NCI-H2107 (cell line): ENCODE measurements at places on chromosomes 7 and 10.

DNA sequence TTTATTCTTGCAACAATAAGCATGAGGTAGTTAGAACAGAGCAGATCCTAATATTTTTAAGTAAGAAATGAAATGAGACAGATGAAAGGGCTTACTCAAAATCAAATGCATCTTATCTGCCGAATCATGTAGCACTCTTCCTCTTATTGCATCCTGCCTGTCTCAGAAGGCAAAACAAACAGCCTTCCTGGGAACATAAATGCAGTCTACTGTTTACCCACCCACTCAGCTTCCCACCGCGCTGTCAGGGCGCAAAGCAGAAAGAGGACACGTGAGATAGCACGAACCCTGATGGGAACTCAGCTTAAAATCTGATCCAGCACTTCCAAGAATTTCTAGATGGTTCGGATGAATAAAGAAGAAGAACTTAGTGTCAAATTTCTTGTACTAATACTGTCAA, 114.4 kb upstream of the CDK1 start:
- no peak for DNase-seq

GRCh38 chr10:133230044-133230361, at the start of gene UTF1:
Gene UTF1 (plus strand): TSS chr10:133230217. CDS start chr10:133230289, 72 bp downstream.
- no peak for DNase-seq

DNA sequence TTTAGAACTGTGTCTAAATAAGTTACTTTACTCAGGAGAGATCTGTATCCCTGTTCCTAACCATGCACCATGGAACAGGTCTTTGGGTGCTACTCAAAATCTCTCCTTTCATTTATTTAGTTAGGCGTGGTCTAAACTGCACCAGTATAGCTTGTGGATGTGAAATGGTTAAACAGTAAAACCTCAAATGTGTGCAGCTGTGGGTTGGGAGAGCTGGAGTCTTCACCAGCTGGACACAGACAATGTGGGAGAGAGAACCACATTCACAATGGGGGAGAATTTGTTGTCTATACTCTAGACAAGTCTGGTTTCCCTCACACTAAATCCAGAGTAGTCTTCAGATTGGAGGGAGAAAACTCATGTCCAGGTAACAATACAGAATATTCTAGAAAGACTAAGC, 31.2 kb upstream of the IKZF1 start:
- DNase-seq, result no peak

GRCh38 chr7:135236727-135237126, 3.1 kb downstream of the STRA8 start:
- no peak for DNase-seq

DNA sequence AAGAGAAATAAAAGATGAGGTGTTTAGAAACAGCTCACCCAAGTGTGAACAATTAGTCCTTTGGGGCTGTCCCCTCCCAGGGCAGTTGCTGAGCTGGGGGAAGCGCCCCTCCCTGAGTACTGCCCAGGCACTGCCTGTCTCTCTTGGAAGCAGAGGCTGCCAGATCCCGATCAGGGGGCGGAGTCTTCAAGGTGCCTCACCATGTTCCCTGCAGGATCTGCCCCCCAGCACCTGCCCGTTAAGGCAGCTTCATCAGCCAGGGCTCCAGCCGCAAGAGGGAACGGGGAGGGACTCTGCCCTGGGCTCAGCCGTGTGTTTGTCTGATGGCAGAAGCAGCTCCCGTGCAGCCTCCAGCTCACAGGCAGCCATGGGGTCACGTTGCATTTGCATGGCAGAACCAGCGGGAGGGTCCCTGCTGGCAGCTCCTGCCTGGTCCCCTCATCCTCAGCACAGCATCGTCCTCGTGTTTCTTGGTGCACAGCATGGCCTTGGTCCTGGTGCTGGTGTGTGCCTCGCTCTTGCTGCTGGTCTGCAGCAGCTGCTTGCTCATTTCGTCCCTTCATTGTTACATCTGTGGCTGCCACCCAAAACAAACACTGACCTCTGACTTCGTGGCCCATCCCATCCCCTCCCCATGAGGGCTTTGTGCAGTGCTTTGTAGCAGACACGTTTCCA, 10.7 kb upstream of the DPYSL4 start:
- DNase-seq, result no peak
